Activated CD4-positive, alpha-beta T cell treated with anti-CD3 and anti-CD28 coated beads, Interleukin-2, amount 10 ng/mL, durations not matched to agents 24 days and 14 days (primary cell): ENCODE measurements at places on chromosomes 6 and 20. TPM values are rescaled to one million over a fixed set of nuclear protein-coding genes. Genes with fewer than 3 reads are reported as not detected.

DNA sequence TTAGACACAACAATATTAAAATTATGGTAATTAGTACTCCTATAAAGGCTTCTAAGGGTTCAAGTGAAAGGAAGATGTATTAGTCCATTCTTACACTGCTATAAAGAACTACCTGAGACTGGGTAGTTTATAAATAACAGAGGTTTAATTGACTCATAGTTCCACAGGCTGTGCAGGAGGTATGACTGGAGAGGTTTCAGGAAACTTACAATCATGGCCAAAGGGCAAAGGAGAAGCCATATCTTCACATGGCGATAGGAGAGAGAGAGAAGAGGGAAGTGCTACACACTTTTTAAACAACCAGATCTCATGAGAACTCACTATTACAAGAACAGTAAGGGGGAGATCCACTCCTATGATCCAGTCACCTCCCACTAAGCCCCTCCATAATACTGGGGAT is 52.9 kb downstream of the TINAG start:
- no peak for DNase-seq
- H3K4me1 ChIP-seq, result no peaks in the 10 kb centered on the region
- no peak overlapping the region for H3K27ac ChIP-seq
- H3K27me3 ChIP-seq, result no peaks in the 10 kb centered on the region
- no peaks in the 10 kb centered on the region for H3K36me3 ChIP-seq
- H3K4me3 ChIP-seq, result no peak overlapping the region

ULBP3 gene
- total RNA-seq, result 0.47 and 0.57 TPM in 2 replicates

GRCh38 chr6:33716890-33717632 is 5.6 kb upstream of the UQCC2 start:
- no peak overlapping the region for H3K4me3 ChIP-seq
- no peaks in the 10 kb centered on the region for H3K36me3 ChIP-seq
- no peak for DNase-seq
- peaks cover 19% of the 10 kb centered on the region for H3K27me3 ChIP-seq
- no peak overlapping the region for H3K27ac ChIP-seq

TCP11 gene
- not detected in 2 replicates for total RNA-seq

ZNF391 gene
- 0.70 and 0.92 TPM in 2 replicates for total RNA-seq

DNA sequence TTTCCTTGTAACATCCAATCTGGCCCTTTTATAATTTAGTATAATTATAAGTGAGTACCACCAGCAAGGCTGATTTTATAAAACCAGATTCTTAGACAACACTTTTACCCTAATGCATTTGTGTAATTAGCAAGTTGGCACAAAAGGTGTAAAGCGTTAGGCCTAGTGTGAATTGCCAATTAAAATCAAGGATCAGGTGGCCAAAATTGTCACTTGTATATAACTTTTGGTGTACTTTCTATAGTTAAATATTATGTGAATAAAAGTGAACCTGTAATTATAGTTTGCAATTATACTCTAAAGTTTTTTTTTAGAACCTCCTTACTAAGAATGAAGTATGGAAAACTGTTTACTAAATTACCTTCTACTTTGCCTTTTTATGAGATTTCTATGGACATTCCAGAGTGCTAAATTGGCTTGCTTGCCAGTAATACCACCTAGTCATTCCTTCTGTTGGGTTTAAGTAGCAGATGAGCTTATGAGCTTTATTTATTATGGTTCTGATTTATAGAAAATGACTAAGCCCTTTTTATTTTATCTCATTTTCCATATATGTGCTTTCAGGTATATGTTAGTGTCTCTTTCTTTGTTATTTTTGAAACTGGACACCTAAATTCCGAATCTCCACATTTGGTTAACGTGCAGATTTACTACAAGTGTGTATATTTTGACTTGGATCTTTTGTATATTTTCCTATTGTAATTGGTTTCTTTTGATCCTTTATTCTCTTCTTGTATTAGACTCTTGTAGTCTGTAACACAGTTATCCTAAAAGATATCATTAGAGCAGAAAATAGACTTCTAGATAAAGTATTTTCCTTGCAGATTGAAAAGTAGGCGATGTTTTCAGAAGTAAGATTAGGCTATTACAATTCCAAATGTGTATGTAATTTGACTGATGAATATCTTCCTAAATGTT is 3.9 kb downstream of the STXBP5 start:
- H3K27ac ChIP-seq, result no peak overlapping the region
- no peaks in the 10 kb centered on the region for H3K27me3 ChIP-seq
- peaks cover 28% of the 10 kb centered on the region for H3K4me1 ChIP-seq
- DNase-seq, result no peak
- H3K36me3 ChIP-seq, result peaks cover 23% of the 10 kb centered on the region

DNA sequence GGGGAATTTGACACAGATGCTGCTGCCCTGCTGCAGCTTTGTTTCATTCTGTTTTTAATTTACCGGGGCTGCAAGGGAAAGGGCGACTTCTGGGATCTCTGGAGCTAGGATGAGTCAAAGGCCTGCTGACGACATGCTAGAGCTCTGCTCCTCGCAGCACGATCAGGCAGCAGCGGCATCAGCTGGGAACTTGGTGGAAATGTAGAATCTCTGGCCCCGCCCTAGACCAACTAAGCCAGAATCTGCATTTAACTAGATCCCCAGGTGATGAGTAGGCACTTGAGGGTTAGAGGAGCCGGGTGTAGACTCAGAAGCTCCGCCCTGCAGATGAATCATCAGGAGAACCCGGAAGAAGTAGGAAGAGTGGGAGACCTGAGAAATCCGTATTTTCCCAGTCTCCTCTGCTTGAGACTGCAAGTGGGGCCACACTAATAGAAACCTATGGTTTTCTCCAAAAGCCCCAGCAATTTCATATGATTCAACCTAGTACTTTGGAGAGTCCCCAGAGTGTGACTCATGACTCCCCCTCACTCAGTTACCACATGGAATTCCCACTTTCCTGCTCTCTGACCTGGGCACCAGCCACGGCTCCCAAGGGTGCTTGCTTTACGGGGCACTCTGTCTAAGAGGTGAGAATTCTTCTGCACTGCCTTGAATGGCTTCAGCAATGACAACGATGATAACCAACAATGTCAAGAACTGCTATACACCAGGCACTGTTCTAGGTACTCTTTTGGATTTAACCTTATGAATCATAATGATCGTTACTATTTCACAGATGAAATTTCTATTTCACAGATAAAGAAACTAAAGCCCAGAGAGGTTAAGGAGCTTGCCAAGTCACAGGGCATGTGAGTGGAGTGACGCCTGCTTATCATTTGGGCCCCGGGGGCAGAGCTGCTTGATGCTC is 18.1 kb downstream of the TUBB2B start:
- peak; percentile 70 for DNase-seq
- H3K36me3 ChIP-seq, result peaks cover 2% of the 10 kb centered on the region
- H3K27me3 ChIP-seq, result peaks cover 26% of the 10 kb centered on the region
- peaks cover 25% of the 10 kb centered on the region for H3K4me1 ChIP-seq
- peak overlapping the region; percentile 94 for H3K27ac ChIP-seq

- no peak overlapping the region for H3K4me3 ChIP-seq
- H3K27me3 ChIP-seq, result peaks cover 30% of the 10 kb centered on the region
- H3K27ac ChIP-seq, result no peak overlapping the region
- no peak for DNase-seq
- no peaks in the 10 kb centered on the region for H3K36me3 ChIP-seq
- no peaks in the 10 kb centered on the region for H3K4me1 ChIP-seq
Measured at GRCh38 chr6:110482774-110483400, 6.5 kb upstream of the SLC22A16 start.

DNA sequence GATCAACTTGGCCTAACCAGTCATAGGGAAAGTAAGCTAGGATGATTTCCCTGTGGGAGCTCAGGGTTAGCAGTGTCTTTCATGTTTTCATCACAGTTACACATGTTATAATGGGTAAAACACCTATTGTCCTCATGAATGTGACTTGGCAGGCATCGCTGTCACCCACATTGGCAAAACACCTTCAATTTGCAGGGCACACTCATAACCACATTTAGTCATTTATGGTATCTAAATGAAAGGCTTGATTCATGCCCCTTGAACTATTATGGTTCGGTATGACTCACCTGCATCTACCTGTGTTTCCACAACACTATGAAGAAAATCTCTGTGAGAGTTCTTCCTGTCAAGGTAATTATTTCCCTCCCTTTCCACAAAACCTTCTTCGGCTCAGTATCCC is 49.2 kb downstream of the FRK start:
- H3K4me3 ChIP-seq, result no peak overlapping the region
- H3K36me3 ChIP-seq, result no peaks in the 10 kb centered on the region
- peaks cover 28% of the 10 kb centered on the region for H3K27me3 ChIP-seq
- no peak for DNase-seq
- H3K27ac ChIP-seq, result no peak overlapping the region

GRCh38 chr6:158837684-158838625 is 18.8 kb upstream of the EZR start:
- H3K27ac ChIP-seq, result no peak overlapping the region
- H3K27me3 ChIP-seq, result peaks cover 21% of the 10 kb centered on the region
- no peak for DNase-seq
- H3K36me3 ChIP-seq, result no peaks in the 10 kb centered on the region
- no peak overlapping the region for H3K4me3 ChIP-seq

DNA sequence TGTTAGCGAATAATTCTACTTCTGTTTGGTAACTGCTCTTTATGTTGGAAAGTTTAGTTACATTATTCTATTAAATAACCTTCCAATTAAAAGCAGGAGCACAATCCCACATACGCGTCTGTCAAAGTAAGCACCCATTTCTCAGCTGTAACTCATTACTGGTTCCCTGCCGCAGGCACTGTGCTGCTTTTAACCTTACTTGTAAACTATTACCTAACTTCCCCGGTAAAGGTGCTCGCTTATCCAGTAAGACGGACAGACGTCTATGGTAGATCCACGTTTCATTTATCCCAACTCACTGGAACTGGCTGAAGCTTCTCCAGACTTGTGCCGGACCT is 529 bp upstream of the ENPP4 start:
- peak overlapping the region; percentile 83 for H3K27ac ChIP-seq
- peaks cover 5% of the 10 kb centered on the region for H3K27me3 ChIP-seq
- no peak for DNase-seq
- no peaks in the 10 kb centered on the region for H3K36me3 ChIP-seq
- peaks cover 20% of the 10 kb centered on the region for H3K4me1 ChIP-seq

CYP24A1 gene
- not detected in 2 replicates for total RNA-seq

BTNL2 gene
- not detected in 2 replicates for total RNA-seq

DNA sequence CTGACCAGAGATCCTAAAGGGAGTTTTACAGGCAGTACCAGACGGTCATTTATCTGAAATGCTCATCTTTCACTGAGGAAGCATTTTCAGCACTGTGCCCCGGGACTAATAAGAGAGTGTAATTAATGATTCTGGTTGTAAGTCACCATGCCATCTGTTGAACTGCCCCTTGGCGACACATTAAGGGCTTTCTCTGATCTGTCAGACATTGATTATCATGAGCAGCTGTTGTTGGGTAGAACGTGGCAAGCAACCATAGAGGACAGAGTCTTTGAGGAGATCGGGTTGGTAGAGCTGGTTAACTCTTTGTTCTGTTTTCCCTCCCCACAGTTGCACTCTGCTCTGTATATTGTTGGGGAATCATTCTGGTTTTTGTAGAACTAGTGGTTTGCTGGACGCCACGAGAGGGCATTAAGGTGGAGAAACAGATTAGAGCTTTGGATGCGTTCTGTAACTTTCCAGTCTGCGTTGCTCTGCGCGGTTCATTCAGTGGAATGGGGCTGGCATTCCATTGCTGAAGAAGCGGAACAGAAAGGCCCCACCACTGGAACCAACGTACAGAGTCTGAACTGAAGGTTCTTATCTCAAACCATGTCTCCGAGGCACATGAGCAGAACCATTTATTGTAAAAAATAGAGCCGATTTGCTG is 34.3 kb downstream of the RPRD1B start:
- H3K4me1 ChIP-seq, result no peaks in the 10 kb centered on the region
- H3K27me3 ChIP-seq, result no peaks in the 10 kb centered on the region
- H3K36me3 ChIP-seq, result peaks cover 62% of the 10 kb centered on the region
- no peak for DNase-seq
- H3K27ac ChIP-seq, result no peak overlapping the region

PACRG gene
- not detected in 2 replicates for total RNA-seq

PTPRA gene
- 66.5 and 71.5 TPM in 2 replicates for total RNA-seq

DNA sequence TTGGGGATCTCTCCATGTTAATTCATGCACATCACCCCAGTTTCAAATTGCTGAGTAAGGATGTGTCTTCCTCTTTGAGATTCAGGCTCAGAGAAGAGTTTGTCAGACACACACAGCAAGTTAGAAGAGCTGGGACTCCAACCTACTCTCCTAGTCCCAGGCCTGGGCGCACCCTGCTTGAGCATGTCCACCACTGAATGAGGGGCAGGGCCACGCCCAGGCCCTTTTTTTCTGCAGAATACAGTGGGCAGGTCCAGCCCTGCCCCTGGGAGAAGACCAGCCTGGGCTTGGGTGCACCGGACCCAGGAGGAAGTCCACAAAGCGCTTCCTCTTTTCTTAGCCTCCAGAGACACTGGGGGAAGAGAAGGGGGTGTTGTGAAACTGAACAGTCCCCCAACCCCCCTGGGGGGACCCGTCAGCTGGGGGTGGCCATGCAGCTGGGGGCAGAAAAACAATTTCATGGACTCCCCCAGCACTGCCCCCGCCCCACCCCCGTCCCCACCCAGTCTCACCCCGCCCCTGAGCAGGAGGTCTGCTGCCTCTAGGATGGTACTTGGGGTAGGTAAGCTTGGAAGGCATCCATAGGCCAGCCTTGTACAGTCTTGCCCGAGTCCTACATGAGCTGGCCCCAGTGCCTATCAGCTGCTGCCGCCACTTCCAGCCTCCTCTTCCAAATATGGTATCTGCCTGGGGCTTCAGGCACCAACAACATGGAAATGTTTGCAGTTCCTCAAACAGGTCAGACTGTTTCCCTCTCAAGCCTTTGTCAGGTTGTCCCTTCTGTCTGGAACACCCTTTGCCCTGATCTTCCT is 11.7 kb upstream of the HCK start:
- no peak overlapping the region for H3K4me3 ChIP-seq
- no peak for DNase-seq
- H3K27ac ChIP-seq, result no peak overlapping the region

- no peak overlapping the region for H3K27ac ChIP-seq
- DNase-seq, result no peak
- H3K27me3 ChIP-seq, result no peaks in the 10 kb centered on the region
- H3K4me1 ChIP-seq, result peaks cover 5% of the 10 kb centered on the region
- H3K4me3 ChIP-seq, result no peak overlapping the region
- H3K36me3 ChIP-seq, result peaks cover 15% of the 10 kb centered on the region
Measured at GRCh38 chr6:16380220-16380809, 141.9 kb downstream of the GMPR start.

DNA sequence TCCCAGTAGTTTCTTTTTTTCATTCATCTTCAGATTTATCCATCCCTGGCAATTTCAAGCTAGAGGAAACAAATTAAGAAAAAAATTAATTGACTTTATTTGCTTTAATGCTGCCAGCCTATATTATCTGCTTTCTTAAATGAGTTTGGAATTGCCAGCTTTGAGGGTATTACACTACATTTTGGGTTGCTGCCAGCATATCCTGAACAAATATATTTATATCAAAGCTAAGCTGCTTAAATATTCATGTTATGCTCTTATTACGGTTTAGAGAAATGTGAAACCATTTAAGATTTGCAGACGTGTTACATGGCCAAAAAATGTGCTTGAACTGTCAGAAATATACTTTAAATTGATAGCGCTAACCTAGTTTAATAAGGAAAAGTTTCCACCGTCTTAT is 59.7 kb downstream of the GRIK2 start:
- no peak overlapping the region for H3K27ac ChIP-seq
- no peak for DNase-seq
- H3K36me3 ChIP-seq, result no peaks in the 10 kb centered on the region
- no peaks in the 10 kb centered on the region for H3K27me3 ChIP-seq

GRCh38 chr6:14664621-14665315 is 547.2 kb downstream of the CD83 start:
- H3K36me3 ChIP-seq, result no peaks in the 10 kb centered on the region
- DNase-seq, result no peak
- H3K27ac ChIP-seq, result peak overlapping the region; percentile 86
- H3K4me1 ChIP-seq, result peaks cover 23% of the 10 kb centered on the region
- peaks cover 10% of the 10 kb centered on the region for H3K27me3 ChIP-seq

TRAPPC3L gene
- total RNA-seq, result not detected in 2 replicates
